ENCODE measurements at places on chromosomes 2 and 18.

GRCh38 chr2:67994716-67995115 is 68.1 kb downstream of the C1D start:
- no peak for DNase-seq

DNA sequence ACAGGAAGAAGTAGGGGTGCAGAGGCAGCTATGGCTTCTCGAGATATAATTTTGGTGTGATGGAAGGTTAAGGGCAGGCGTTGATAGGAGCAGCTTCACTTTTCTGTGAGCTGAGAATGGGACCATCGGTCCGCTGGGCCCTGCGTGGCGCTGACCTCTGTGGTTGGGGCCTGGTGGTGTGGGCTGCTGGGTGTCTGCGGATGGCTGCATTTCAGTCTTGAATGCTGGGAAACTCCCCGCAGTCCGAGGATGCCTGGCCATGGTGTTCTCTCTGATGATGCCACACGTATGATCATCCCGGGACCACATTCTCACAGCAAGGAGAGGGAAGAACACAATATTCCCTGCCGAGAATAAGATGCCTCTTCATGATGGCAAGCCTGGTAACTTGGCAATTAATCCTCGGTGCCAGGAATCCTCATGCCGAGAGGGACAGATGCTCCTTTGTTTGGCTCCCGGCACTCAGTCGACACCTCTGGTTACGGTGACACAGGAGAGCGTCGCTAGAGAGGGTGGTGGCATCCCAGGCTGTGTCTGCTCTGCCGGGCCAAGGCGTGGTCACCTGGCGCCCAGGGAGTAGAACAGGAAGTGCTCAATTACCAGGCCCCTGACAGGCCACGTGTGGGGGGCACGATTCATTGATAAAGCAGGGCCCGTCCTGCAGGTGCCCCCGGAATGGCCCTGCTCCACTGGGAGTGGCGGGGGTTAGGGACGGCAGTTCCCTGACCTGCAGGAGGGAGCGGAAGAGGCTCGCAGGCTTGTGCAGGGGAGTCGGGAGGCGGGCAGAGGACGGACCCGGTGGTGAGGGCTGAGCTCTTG is 119.4 kb upstream of the CTDP1 start:
- DNase-seq, result no peak

DNA sequence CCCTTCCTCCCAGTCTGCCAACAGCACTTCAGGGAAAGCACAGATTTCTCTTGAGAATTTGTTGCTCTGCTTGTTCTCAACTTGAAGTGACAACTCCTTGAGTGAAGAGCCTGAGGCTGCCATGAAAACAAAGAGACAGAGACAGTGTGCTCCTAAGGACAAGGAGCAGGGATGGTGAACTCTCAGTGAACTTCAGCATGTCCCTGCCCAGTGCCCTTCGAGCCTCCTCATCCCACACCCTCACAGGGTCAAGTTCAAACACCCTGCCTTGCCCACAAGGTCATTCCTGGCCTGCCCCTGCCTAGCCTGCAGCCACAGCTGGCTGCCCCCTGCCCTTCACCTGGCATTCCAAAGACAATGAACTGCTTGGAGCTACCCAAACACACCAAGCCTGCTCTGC is 343.5 kb upstream of the KLHL29 start:
- DNase-seq, result no peak

GRCh38 chr2:215684448-215685237 is 248.8 kb upstream of the FN1 start:
- no peak for DNase-seq

DNA sequence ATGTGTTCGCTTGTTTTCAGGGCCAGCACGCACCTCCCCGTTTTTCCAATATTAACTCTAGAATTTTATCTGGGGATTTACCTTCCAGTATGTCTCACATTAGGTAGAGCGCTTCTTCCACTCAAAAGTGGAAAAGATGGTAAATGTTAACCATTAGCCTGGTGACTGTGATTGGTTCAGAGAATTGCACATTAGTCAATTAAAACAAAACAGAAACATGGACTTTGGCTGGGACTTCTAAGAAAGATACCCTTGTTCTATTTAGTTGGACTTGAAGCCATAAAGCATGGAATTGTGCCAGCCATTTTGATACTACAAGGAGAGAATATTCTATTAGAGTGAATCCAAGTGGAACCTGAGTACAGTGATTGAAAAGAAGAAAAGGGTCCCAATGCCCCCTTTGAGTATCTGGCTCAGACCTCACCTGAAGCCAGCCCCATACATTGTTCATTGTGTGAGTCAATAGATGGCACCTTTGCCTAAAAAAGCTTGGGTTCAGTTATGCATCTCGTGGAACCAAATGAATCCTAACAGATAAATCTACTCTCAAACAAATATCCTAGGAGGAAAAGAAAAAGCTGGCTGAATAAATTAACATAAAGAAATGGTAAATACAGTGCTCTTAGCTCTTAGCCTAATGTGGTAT is 354.3 kb downstream of the IRS1 start:
- DNase-seq, result no peak

DNA sequence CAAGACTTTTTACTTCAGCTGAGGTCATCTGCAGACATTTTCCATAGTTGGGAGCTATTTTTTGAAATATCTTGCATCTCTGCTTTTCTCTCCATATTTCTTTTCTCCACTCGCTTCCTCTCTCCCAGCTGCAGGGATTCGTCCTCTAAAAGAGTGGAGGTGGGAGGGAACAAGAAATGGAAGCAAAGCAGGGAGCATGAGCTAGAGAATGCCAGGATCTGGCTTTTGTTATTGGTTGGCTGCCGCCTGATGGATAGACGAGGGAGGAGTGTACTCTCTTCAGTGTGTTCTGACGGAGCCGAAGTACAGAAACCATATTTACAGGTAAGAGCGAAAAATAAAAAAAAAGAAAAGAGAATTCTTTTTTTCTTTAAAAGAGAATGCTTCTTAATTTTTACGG is at the start of gene CSRNP3:
CSRNP3 (plus strand) TSS at position 282 of the 400 bp plus-strand sequence. CDS start 125,368 bp downstream, outside the sequence.
- DNase-seq, result no peak

- DNase-seq, result no peak
Observed at GRCh38 chr2:144826105-144826504, 306.2 kb upstream of the ZEB2 start.

- DNase-seq, result no peak
Observed at GRCh38 chr2:132754392-132754791, 84.4 kb upstream of the LYPD1 start.

GRCh38 chr18:3219241-3219630 is 532 bp downstream of the MYOM1 start:
- DNase-seq, result no peak

DNA sequence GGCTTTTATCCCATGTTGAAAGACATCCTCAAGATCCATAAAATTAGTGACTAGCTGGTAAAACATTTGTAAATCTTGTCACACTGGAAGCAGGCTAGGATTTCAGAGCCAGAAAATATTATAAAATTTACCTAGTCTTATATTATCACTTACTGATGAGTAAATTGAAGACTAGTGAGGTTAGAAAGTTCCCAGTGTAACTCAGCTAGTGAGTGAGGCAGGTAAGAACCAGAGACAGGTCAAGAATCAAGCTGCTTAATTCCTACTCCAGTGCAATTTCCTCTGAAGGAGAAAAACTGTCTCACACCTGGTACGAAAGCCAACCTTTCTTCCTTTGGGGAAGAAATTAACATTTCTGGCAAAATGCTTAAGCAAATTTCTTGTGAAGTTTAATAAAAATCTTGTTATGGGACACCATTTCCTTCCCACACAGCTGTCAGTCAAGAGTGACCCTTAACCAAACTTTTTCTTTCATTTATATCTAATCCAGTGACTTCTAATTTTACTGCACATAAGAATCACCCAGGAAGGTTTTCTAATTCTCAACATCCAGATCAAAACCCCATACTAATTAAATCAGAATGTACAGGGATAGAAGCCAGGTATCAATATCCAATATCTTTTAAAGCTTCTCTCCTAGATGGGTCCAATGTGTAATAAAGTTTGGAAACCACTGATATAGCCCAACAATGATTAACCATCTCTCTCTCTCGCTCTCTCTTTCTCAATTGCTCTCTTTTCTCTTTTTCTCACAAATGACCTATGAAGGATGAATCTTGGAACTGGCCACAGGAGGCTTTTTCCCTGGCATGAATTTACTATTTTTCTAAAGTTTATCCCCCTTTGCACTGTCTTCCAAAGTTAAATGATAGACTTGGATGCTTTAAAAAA is 264.3 kb upstream of the SLC39A10 start:
- no peak for DNase-seq

DNA sequence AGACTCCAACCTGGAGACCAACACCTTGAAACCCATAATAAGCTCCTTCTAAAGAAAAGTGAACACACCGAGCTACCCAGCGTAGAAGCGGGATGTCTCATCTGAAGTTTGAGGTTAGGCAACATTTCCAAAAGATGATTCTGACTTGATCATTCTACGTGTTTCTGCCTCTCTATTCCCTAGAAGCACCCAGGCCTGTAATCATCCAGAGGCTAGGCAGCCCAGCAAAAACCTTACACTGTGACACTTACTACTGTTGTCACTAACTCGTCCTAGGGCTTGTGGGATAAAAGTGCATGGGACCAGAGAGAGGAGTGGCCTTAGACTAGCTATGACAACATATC is 1.4 kb downstream of the ZBTB14 start:
- DNase-seq, result peak; percentile 53

GRCh38 chr2:235921508-235922191 is 246.5 kb downstream of the GBX2 start:
- DNase-seq, result no peak

- DNase-seq, result peak; percentile 67
Observed at GRCh38 chr2:181430406-181431118, 26.6 kb upstream of the ITGA4 start.

GRCh38 chr2:160509016-160509415 is 15.4 kb upstream of the RBMS1 start:
- DNase-seq, result no peak

- no peak for DNase-seq
Observed at GRCh38 chr2:199018826-199019225, 438.9 kb downstream of the SATB2 start.

DNA sequence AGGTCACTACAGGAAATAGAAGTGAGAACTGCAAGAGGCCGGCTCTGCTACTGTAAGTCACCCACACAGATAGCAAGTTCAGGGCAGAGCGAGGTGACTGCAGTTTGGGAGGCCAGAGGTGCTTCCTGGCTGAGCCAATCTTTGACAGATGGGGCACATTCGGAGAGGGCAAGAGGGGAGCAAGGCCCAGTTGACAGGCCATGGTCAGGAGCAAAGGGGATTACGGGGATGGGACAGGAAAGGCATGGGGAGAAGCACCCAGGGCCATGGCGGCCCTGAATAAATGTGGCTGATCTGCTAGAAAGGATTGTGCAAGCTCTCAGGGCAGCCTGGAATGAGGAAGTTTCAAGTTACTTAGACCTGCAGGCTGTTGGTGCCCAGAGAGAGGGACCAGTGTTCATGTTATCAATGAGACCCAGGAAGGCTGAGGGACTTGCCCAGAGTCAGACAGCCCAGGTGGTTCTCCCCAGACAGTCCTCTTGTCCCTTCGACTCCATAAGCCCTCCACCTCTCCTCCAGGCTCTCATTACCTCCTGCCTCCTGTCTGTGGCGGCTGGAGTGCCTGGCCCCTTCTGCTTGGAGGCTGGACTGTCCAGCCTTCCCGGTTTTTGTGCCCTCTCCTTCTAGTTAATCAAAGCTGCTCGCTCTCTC is 123.3 kb downstream of the CTIF start:
- DNase-seq, result no peak

DNA sequence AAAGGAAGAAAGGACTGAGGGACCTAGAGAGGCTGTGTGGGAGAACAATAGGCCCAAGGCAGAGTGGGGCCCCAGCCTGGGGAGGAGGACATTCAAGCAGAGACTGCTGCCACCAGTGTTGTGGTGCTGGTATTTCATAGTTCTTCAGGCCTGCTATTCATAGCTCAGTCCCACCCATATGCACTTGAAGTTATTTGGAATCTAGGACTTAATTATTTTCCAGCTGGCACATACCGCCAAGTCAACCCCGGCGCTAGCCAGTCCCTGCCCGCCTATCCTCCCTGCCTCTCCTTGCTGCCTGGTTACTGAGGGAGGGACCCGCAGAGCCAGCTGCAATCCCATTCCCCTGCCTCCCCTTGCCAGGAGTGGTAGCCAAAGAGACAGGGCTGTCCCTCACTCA is 141.2 kb downstream of the CABLES1 start:
- no peak for DNase-seq

DNA sequence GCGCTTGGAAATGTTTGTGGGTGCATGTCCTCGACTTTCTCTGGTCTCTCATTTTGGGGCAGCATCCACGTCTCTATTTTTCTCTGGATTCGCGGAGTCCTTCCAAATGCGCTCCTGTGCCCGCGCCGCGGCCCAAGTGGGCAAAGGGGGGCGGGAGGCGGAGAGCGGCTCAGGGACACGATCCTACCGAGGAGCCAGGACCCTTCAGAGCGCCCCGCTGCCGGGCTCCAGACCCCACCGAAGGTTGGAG is 990 bp downstream of the EPAS1 start:
- DNase-seq, result no peak

GRCh38 chr18:69935319-69936190 is 12.1 kb downstream of the CD226 start:
- DNase-seq, result peak; percentile 88

- DNase-seq, result peak; percentile 76
Observed at GRCh38 chr2:100610381-100610831, 47.6 kb downstream of the PDCL3 start.

GRCh38 chr2:212556296-212556695 is 17.7 kb upstream of the ERBB4 start:
- DNase-seq, result no peak

- no peak for DNase-seq
Observed at GRCh38 chr18:67402543-67402942, 114.0 kb downstream of the DSEL start.

DNA sequence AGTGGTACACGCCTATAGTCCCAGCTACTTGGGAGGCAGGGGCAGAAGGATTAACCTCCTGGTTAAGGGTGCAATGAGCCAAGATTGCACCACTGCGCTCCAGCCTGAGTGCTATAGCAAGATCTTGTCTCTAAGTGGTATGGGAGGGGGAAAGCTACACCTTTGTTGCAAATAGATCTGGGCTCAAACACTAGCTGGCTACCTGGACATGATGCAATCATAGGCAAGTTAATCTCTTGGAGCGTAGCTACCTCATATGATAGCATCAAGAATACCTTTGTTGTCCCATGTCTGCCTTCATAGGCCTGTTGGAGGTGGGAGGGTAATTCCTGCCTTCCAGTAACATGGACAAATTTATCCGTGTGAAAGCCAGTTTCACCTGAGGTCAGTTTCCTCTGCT is 15.7 kb downstream of the KLHL29 start:
- DNase-seq, result no peak

DNA sequence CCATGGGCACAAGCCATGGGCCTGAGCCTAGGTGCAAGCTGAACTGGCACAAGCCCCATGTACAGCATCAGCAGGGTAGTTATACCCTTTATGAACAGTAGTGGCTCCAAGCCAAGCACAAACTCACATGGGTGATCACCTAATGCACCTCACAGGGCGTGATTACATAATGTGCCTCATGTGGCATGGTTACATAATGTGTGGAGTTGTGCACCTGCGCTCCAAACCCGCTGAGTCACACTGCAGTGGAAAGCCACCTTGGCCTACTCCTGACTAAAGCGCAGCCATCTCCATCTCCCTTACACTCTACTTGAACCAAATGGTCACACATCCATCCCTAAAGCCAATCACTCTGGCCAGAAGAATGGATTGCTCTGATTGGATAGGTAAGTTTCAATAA is 279.7 kb downstream of the MBD2 start:
- DNase-seq, result no peak
